ENCODE measurements at places on chromosomes 2 and 18.

GRCh38 chr2:228352048-228352447 lies 170.6 kb upstream of the SPHKAP start:
- DNase-seq = no peak

DNA sequence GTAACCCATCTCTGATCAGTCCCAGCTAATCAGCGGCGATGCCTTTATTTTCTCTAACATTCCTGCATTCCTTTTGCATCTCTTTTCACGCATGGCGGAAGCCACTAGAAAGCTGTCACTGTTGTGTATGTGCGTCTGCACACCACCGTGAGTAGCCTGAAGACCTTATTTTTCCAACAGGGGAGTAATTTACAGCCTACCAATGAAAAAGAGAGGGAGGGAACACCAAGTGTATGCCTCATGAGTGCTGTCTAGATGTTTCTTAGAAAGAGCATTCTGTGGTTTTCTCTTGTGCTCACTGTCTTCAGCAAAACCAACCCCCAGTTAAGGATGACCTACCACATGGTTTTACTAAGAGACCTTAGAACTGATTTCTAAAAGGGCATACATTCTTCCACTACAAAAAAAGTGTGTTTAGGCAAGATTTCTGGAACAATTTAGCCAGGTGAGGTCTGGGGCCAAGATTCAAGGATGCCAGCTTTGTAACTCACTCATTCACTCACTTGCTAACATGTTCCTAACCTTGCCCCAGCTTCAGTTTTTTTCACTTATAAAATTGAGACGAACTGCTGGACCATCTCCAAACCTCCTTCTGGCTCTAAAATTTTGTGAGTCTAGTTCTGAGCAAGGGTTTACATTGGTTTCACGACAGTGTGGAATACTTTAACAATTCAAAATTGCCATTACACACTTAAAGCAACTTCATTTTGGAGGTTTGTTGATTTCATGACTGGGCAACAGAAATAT lies 51.4 kb downstream of the BCL2 start:
- DNase-seq = no peak

GRCh38 chr2:161586517-161587167 lies 37.6 kb upstream of the SLC4A10 start:
- DNase-seq = no peak

- no peak for DNase-seq
Measured at GRCh38 chr2:68411397-68412126, 46.5 kb downstream of the PLEK start.

DNA sequence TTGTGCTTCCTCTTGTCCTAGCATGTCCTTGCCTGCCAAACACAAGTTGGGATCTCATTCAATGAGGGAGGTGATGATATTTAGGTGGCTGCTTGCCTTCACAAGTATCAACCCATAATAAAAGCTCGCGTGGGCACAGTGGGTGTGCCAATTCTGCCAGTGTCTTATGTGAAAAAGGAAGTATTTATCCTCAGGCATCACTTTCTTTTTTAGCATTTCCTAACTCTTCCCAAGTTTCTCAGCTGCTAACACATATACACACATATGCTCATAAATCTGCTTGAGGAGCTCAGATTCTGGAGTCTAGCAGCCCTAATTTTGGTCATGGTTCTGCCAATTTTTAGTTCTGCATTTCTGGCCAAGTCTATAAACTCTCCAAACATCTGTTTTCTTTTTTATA lies 319.5 kb upstream of the HNMT start:
- no peak for DNase-seq

DNA sequence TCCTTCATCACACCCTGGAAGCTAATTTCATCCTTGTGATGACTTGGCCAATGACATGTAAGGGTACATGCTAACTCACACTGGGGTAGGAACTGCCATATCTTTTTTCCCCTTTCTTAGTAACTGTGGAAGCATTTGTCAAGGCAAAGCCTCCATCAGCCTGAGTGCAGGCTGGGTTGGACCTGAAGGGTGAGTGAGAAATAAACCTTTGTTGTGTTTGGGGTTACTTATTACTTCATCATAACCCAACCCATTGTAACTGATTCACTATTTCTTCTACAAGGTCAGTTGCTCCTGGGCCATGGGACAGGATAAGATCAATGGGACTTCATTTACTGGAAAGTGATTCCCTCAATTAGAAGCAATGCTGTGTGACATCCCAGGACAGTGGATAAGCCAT lies 108.4 kb downstream of the COL6A3 start:
- no peak for DNase-seq

DNA sequence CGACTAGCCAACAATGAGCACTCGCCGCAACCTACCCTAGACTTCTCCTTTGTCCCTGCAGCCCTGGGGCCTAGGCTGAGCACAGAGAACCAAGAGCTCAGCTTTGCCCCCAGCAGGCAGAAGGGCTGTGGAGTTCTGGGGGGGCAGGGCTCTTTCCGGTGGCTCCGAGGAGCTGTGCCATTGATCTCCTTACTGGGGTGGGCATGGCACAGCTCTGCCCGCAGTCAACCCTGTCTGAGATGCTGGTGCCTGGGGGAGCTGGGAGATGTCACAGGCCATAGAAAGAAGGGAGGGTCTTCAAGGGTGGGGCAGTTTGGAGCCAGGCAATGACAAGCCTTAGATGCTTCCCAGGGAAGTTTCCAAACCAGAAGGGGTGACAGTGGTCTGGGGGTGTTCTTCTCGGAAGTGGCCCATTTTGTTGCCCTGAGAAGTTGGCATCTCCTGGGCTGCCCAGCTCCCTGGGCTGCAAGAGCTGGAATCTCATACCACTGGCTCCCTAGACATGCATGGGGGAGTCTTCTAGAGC lies 14.1 kb upstream of the GPR55 start:
- no peak for DNase-seq

- no peak for DNase-seq
Measured at GRCh38 chr2:62565309-62565908, 59.4 kb upstream of the TMEM17 start.

DNA sequence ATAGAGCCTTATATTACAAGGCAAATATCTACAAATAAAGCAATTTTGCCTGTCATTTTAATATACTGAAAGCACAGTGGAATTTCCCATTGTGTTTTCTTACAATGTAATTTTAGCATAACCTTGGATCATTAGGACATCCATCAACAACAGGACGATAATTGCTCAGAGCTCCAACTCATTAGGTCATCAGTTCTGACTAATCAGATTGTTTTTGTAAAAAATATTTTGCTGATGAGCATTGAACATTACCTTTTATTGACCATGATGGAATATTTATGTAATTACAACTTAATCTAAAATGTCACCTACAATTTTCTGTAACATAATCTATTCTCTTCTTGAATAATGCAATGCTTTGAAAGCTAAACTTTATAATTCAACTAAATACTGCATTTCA lies 215.3 kb upstream of the DSEL start:
- DNase-seq = no peak

GRCh38 chr2:179729966-179730365 lies 131.4 kb downstream of the ZNF385B start:
- no peak for DNase-seq

DNA sequence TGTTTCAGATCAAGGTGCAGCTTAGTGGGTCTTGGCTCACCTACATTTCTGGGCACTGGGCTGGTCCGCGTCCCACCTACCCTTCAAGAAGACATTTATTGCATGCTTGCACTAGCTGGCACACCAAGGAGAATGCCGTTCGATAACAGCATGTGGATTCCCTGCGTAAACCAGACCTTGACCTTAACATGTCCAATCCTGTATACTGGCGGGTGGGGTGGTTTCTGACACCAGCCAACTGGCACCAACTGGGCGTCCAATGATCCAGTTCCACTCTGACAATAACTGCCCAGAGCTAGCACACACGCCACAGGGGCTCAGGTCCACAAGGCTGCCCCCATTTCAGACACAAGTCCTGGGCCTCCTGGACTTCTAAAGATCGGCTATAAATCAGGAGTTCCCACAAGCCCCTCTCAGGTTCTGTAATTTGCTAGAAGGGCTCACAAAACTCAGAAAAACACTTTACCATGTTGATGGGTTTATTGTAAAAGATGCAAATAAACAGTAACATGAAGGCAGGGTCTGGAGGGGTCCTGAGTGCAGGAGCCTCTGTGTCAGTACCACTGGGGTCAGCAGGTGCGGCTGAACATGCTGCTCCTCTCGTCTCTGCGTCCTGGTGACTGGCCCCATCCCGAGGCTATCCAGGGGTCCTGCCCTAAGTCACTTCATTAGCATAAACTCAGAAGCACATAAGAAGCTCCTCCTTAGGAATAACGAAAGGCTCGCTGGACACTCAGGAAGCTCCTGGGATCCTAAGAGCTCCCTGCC lies 161.8 kb downstream of the HDAC4 start:
- DNase-seq = no peak

- no peak for DNase-seq
Measured at GRCh38 chr2:42754021-42754775, 9.7 kb downstream of the OXER1 start.

- no peak for DNase-seq
Measured at GRCh38 chr18:22465859-22466457, 48.2 kb upstream of the CTAGE1 start.

DNA sequence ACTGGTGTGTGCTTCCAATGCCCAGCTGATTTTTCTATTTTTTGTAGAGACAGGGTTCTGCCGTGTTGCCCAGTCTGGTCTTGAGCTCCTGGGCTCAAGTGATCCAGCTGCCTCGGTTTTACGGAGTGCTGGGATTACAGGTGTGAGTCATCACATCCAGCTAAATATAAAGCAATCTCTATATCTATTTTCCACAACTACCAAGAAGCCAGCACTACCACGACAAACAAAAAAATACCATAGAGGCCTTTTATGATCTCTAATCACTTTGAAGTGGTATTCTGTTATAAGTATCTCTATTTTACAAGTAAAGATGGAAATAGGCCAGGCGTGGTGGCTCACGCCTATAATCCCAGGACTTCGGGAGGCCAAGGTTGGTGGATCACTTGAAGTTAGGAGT lies 34.7 kb downstream of the C2orf74 start:
- DNase-seq = no peak

- peak; percentile 21 for DNase-seq
Measured at GRCh38 chr18:35588995-35589394, 7.5 kb downstream of the GALNT1 start.

DNA sequence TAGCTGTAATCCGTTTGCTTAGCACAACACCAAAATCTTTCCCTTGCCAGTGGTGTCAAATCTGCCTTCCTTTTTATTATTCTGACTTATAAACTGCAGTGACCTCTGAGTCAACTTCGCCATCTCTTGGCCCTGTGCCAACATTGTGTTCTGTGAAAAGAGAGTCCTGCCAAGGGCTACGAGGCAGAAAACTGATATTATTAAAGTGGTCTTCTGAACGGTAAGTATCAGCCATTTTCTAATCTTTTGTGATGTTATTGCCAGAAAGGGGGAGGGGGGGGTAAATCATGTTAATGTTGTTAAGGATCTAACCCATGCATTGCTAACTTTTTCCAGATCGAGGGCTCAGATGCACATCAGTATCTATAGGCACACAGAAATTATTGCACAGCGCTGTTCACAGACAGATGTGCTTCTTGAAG lies 121.5 kb upstream of the LTBP1 start:
- DNase-seq = no peak

DNA sequence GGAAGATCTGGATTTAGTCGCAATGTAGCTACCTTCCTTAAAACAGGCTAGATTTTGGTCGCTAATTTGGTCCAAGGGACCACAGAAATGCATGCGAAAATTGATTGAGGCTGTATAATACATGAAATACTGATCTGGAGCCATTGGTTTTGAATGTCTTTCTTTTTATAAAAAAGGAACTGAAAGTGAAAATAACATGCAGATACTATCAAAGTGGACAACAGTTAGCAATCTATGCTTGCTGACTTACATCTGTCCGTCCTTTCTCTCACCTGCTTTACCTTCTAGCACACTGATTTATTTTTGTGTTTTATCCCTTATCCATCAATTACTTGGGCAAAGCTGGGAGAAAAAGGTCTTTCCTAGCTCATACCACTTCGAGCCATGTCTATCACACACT lies 1459.8 kb upstream of the ACVR2A start:
- DNase-seq = no peak

DNA sequence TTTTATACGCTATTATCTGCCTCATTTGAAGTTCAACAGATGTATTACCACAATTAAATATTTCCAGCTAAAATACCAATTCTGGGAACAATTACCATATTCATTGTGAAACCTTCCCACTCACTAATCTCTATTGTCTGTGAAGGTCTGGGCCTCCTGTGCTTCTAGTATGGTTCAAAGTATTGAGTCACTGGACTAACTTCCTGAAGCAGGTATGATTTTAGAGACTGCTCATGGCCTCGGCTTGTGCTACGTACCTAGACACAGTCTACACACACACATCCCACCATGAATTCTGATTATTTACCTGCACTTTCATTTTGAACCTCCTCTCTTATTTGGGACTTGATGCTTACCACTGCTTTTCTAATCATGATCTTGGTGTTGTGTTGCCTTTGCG lies 180.7 kb upstream of the EPHA4 start:
- DNase-seq = no peak

DNA sequence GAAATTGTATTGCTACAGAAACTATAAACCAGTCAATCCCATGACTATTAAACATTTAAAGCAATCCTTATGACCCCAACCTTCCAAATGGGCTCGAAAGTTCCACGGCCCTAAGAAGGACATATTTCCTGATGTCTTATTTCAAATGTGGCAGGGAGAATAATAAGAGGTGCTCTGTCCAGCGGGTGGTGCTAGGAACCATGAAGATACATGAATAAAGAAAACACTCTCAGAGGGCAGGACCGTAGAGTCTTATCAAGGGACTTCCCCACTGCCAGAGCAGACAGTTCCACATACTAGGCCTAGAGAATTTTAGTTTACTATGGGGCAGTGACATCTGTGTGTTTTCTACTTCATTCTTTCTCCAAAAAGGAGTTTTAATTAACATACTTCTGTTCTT lies 187.1 kb upstream of the PIK3C3 start:
- DNase-seq = no peak

GRCh38 chr2:189407281-189408209 lies 33.7 kb upstream of the WDR75 start:
- DNase-seq = no peak

GRCh38 chr2:95017071-95017501 lies 8.4 kb upstream of the MAL start:
- no peak for DNase-seq

GRCh38 chr2:102544182-102544581 lies 71.2 kb downstream of the SLC9A4 start:
- no peak for DNase-seq

GRCh38 chr2:187434342-187434785 lies 13.7 kb downstream of the CALCRL start:
- no peak for DNase-seq

GRCh38 chr2:153222231-153223165 lies 256.1 kb downstream of the RPRM start:
- no peak for DNase-seq

- DNase-seq = no peak
Measured at GRCh38 chr18:40469316-40469715, 1485.7 kb upstream of the PIK3C3 start.

DNA sequence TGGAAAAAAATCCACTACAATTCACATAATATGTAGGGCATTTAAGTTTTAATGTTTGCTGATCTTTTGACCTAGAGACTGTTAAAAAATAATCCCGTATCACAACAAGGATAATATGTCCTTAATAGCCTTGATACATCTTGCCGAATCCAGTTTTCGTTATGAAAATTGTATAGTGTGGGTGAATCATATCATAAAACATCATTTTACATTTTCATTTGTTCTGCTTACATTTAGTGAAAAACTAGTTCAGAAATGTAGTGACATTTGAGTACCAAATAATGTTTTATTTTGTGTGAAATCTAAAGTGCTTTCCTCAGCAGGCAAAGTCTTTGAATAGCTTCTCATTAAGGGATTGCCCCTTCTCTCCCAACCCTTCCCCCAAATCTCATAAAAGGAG lies 1.9 kb downstream of the AFTPH start:
- DNase-seq = no peak

All from T-cell (primary cell).